Posterior vena cava (tissue), 2 donors: ENCODE measurements at places on chromosomes 3 and 15.

GRCh38 chr15:23574742-23575141 lies 9.3 kb downstream of the MKRN3 start:
- no peak for DNase-seq

DNA sequence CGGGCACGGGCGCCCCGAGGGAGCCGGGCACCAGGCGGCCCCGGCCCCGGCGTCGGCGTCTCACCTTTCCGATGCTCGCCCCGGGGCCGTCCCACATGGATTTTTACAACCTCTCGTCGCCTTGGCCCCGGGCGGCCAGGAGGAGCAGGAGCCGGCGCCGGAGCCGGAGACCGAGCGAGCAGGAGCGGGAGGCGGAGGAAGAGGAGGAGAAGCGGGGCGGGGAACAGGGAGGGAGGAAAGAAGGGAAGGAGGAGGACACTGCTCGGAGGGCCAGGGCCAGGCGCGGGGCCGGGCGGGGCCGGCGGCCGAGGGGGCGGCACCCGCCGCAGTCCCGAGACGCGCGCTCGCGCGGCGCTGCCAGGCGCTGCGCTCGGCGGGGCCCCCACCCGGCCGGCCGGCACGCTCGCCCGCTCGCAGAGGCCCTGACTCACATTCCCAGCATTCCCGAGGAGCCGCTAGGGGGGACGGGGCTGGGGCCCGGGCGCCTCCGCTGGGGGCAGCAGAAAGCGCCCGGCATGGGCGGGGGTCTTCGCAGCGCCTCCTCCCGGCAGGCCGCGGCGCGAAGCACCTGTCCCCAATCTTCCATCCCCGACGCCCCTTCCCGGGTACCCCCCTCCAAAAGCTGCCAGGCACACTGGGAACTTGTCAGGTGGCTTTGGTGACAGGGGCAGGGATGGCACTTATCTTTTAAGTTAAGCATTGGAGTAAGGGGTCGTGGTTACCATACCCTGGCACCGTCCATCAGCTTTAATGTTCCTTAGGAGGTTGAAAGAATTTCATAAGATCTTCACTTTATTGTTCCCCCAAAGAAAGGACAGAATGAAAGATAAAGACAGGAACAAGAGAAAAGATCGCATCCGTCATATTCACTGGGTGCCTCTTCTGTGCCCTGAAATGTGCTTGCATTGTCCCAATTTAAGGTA lies at the start of gene ERC2:
TSS of gene ERC2 (minus strand) at position 284 of the 923 bp plus-strand sequence.
- peak; percentile 81 for DNase-seq

GRCh38 chr15:41923401-41923997 lies 29.6 kb upstream of the SPTBN5 start:
- DNase-seq: peak; percentile 13

GRCh38 chr15:29616512-29616911 lies 205.8 kb downstream of the TJP1 start:
- no peak for DNase-seq

GRCh38 chr15:91981821-91982800 lies 128.6 kb downstream of the SLCO3A1 start:
- no peak for DNase-seq

- no peak for DNase-seq
These were observed 9.3 kb downstream of the HOMER2 start for GRCh38 chr15:82943176-82943575.
